NCI-H524 (cell line): ENCODE measurements at places on chromosomes 11 and 22.

GRCh38 chr22:22396741-22397291 is 111.7 kb downstream of the ZNF280B start:
- no peak for DNase-seq

DNA sequence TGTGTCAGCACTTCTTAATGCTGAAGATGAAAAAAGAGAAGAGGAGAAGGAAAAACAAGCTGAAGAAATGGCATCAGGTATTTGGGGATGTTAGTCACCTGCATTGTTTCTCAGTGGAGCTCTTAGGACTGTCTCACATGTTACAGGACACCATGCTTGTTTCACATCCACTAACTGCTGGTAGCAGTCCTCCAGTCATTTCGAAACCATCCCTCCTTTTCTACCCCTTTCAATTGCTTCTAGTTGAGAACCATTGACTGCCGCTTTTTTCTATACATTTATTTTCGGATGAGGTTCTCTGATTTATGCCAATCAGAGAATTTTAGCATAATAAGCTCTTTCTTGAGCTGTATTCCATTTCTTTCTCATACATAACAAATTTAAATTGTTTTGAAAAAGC is 21.5 kb downstream of the BIRC2 start:
- DNase-seq, result no peak

- DNase-seq, result no peak
Observed at GRCh38 chr11:47732271-47732670, 17.1 kb upstream of the AGBL2 start.

- DNase-seq, result no peak
Observed at GRCh38 chr11:11814614-11815452, 26.9 kb upstream of the USP47 start.

DNA sequence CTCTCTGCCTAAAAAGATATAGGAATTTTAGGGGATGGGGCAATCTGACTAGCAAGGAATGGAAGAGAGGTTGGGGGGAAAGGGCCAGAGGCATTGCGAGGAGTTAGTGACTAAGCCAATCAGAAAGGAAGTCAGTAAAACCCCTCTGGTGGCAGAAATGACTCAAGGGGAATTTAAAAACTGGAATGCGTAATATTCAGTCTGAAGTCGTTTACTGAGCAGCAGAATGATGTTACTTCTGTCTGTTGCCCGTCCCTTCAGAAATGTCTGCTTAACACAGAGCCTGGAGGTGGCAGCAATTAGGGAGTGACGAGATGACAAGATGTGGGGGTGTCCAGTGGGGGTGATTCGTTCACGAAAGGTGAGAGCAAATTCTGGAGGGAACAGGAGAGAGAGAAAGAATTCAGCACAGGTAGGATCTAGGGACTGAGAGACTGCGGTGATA is 107.7 kb upstream of the CLMP start:
- DNase-seq, result no peak
